ENCODE measurements at places on chromosomes 11 and 22.

GRCh38 chr22:44133161-44133560 is 47.6 kb upstream of the PARVG start:
- no peak for DNase-seq

- no peak for DNase-seq
Measured at GRCh38 chr11:101363706-101364275, 220.0 kb downstream of the TRPC6 start.

DNA sequence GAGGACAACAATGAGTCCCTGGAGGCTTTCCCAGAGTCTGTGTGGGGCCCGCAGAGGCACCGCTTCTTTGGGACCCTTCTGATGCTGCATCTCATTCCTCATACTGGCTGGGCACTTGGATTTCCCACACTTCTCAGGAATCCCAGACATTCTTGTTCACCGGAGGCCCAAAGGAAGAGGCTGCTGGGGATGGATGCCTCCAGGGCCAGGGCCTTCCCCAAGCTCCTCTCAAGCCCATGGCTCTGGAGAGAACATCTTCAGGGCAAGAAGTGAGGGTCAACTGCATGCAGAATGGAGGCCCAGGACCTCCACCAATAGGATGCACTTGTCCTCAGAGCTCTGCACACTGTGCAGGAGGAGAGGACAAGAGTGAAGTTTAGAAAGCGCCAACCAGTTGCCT is 34.6 kb downstream of the DKK3 start:
- DNase-seq = no peak

GRCh38 chr11:120807414-120808150 is 216.3 kb upstream of the TBCEL start:
- no peak for DNase-seq

DNA sequence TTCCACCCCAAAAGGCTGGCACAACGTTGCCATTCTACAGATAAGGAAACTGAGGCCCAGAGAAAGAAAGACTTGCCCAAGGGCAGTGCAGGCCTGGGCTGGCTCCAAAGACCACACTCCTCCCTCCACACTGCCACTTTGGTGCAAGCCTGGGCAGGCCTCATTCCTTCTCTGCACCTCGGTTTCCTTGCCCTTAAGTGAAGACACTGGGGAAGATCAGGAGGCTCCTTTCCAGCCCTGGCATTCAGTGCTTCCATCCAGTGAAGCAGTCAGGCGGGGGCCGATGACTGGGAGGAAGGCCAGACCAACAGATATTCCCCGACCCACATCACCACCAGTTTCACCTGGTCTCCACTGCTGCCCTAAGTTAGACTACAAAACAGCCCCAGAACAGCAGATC is 18.3 kb upstream of the TCF20 start:
- DNase-seq = no peak

All from stimulated activated CD4-positive, alpha-beta T cell treated with anti-CD3 and anti-CD28 coated beads, Interleukin-12 subunit alpha, Interleukin-12 subunit beta, amount 100 ng/mL, for 24 hours (primary cell).